ENCODE measurements at places on chromosomes 13 and 19.

GRCh38 chr19:13814550-13814949 lies 19.3 kb downstream of the ZSWIM4 start:
- DNase-seq = no peak

- DNase-seq = no peak
Observed at GRCh38 chr19:39277598-39277997, 9.4 kb downstream of the IFNL2 start.

GRCh38 chr19:56076498-56076897 lies 44.6 kb downstream of the ZNF787 start:
- no peak for DNase-seq

DNA sequence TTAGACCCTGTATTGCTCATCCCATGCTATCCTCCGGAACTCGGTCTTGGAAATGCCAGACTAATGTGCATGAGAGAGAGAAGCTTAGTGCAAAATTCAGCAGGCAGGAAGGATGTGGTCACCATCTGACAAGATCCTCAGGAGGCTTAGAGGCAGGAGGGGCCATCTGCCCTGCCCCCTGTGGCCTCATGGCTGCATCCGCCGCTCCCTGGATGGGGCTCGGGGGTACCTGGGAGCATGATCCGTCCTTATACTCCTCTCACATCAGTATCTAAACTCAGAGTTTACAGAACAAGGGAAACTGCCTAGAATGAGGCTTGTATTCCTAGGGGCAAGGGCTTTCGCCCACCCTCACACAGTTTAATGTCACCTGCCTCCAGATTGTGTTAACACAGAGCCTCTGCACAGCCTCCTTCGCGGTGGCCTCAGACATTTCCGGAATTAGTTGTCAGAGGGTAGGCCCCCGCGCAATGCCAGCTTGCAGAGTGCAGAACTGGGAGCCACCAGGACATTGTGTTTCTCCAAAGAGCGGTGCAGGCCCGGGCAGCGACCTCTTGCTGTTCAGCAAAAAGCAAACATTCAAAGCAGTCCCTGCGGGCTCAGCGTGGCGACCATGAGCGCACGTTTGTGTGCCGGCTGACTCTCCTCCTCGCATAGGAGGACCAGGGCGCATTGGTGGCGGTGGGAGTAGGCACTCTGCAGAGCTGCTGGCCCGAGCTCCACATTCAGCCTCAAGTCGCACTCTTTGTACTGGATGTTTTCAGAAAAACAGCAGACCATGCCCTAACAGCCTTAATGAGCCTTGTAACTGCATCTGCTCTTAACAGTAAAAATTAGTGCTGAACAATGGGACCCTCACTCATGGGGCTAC lies 39.1 kb downstream of the GPR12 start:
- DNase-seq = no peak

All from NT2/D1 (cell line).